ENCODE measurements at places on chromosomes 11 and 22.

DNA sequence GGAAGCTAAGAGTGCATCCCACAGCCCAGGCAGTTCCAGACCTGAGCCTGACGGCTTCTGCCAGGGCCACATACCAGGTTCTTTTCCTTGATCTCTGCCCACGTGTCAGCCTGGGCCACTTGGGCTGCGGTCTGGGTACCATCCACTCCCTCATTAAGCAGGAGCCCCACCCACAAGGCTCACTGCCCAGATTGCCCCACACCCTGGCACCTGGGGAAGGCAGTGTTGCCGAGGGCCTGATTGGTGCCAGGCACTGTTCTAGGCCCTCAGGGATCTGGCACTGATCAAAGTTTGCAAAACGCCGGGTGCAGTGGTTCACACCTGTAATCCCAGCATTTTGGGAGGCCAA, 15.4 kb downstream of the GGA1 start:
- no peak for DNase-seq

DNA sequence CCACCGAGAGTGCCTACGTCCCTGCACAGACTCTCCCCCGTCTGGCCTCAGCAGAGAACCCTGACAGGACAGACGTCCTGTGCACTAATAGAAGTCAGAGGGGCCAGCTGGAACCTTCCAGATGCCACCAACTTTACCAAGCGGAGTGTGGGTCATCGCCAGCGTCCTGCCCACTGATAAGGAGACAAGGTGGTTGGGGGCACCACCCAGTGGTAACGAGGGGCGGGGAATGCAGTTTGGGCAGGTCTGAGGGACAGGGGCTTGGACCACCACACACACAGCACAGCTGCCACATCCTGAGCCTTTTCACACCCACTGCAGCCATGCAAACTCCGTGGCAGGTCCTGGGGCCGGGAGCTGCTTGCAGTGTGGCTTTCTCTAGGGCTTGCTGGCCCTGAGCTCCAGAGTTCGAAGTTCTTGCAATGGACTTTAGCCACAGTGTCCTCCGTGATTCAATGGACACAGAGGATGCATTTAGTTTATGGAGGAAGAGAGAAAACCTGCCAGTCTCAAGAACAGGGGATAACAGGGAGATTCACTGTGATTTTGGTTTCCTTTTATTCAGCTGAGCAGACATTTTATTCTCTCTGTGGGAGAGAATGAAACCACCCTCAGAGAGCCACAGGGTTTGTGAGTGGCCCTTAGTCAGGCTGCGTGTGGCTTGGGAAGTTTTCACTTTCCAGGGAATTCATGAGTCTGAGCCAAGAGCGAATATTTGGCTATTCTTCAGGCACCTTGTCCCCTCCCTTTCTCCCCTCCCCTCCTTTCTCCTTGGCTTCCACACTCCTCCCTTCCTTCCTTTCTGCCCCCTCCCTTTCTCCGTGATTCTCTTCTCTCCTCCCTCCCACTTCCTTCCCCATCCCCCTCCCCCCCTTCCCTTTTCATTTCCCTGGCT, 13.1 kb downstream of the MRGPRG start:
- no peak for DNase-seq

DNA sequence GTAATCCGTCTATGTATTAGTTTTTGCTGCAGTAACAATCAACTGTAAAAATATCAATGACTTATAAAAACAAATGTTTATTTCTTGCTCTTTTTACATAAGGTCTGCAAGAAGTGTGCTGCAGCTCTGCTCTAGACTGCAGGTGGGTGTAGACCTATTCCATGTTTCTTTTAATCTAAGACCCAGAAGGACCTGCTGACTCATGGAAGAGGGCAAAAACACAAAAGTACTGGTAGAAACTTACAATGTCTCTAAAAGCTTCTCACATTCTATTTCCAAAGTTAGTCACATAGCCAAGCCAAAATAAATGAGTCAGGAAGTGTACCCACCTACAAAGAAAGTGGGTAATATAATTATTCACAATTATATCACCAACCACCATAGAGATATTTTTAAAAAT, 435.9 kb upstream of the FAT3 start:
- no peak for DNase-seq

- DNase-seq = no peak
Observed at GRCh38 chr11:69657456-69657910, 16.5 kb downstream of the CCND1 start.

- no peak for DNase-seq
Observed at GRCh38 chr11:12126344-12127019, 16.1 kb downstream of the MICAL2 start.

DNA sequence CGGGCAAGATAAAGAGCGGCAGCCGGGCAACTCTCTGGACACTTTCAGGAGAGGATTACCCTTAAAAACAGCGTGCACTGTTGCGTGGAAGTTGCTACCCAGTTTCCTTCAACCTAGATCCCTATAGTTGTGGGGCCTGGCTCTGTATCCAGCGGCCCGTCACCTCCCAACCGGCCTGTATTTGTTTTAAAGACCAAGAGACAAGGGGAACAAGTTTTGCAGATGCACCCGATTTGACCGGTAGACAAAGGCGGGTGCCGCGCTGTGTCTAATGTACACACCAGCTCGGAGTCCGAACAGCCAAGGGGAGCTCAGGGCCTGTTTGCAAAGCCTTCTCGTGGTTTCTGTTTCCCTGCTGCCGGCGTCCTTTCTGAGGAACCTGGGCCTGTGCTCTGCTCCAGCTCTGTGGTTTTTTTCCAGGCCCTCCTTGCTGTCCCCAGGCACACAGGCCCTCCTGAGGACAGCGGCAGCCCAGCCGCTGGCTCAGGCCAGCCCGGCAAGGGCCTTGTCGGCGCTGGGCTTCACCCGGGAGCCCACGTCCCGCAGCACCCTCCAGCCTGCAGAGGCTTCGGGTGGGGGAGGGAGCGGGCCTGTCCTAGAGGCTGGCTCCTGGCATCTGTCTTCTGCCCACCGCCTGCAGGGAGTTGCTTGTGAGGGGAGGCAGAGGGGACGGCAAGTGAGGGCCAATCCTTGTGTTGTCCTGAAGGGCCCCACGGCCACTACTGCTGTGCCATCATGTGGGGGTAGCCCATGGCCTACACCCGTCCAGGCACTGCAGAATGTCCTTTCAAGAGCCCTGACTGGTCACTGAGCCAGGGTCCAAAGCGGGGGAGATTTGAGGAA, 1.4 kb downstream of the TBX1 start:
- DNase-seq = no peak

DNA sequence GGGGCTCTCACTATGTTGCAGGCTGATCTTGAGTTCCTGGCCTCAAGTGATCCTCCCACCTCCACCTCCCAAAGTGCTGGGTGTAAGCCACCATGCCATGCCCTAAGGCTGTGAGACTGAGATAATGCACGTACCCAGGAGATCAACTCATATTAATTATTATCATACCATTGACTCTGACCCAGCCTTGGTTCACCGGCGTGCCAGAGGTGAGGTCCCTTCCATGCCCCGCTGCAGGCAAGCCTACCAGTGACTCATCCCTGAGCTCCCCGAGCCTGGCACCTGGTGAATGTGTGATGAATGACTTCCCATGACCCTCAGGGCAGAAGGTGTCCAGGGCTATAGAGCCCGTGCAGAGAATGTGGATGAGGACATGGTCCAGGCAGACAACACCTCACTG, 12.1 kb downstream of the GAL3ST1 start:
- no peak for DNase-seq

GRCh38 chr11:64005691-64006090, 19.5 kb downstream of the OTUB1 start:
- no peak for DNase-seq

DNA sequence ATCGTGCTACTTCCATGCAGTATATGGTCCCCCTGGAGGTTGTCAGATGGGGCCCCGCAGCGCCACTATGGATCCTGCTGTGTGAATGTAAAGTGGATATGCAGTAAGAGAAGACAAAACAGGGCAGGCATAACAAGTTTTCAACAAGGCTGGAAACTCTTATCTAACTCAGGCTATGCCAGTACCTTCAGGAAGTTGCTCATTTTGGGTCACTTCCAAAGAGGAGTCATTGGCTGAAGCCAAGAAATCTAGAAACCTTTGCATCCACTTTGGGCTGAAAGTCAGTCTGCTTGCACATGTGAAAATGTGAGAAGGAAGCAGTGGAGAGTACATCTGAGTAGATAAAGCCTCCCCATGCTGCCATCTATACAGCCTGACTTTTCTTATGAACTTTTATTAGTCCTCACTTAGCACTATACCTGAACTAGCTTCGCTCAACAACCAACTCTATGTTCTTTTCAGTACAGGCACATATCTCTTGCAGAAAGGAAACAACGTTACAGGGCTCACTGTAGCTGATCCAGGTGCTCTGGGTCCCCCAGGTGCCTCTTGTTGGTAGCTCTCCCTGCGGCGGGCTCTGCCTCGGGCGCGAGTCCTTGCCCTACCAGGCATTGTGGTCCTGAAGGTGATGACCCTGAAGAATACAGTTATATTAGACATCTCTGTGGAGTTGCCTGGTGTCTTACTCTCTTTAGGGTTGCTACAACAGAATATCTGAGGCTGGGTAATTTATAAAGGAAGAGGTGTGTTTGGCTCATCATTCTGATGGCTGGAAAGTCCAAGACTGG, 12.4 kb downstream of the PIWIL3 start:
- DNase-seq = no peak

DNA sequence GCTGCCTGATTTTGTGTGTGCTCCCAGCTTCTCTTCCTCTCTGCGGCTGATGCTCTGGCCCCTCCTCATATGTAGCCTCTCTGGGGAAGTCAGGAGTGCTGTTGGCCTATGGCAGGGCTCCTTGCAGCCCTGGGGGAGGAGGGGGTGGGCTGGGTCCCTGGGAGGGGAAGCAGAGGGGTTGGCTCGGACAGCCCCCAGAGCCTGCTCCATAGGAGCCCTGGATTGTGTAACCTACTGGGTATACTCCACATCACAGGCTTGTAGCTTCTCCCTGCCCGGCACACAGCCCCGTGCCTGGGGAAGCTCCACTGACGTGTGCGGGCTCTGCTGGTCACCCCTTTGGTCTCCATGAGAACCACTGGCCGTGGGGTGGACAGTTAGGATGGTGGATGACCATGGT, 113.8 kb downstream of the ST3GAL4 start:
- no peak for DNase-seq

- no peak for DNase-seq
Observed at GRCh38 chr11:3218483-3219280, at the start of gene MRGPRG. TSS of gene MRGPRG (minus strand) at chr11:3218813. CDS start at chr11:3218813, 0 bp downstream.

GRCh38 chr22:38811241-38811640, 17.3 kb upstream of the DNAL4 start:
- DNase-seq = no peak

- no peak for DNase-seq
Observed at GRCh38 chr11:113715882-113716625, 9.9 kb upstream of the TMPRSS5 start.

DNA sequence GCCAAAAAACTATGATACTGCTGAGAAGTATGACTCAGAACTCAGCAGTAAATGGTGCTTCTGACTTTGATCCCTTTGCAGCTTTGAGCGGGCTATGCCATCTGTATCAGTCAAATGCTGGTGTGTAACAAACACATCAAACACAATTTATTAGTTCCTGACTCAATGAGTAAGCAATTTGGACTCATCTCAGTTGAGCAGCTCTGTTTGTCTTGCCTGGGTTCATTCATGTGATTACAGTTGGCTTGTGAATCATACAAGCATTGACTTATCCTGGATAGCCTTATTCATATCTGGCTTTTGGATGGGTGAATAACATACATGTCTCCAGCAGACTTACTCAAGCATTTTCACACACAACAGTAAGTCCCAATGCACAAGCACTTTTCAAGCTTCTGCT, 858.8 kb downstream of the METTL15 start:
- DNase-seq = no peak
